ENCODE measurements at places on chromosomes 6 and 20.

DNA sequence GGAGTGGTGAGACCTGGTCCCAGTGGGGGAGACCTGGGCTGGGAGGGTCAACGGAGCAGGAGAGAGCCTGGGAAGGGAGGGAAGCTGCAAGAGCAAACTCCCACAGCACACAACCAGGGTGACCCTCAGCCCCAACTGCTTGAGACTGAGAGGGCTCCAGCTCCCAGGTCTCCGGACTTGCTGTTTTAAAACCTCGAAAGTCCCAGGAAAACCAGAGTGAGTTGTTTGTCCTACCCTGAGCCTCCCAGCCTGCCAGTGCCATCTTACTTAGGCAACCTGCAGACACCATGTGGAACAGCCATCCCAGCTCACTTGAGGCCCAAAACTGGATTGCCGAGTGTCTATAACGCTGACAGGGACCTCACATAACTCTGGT, 4.8 kb upstream of the NTSR1 start:
- no peak for DNase-seq

- DNase-seq = no peak
These were observed 503 bp upstream of the ZC2HC1B start for GRCh38 chr6:143863771-143864170.

DNA sequence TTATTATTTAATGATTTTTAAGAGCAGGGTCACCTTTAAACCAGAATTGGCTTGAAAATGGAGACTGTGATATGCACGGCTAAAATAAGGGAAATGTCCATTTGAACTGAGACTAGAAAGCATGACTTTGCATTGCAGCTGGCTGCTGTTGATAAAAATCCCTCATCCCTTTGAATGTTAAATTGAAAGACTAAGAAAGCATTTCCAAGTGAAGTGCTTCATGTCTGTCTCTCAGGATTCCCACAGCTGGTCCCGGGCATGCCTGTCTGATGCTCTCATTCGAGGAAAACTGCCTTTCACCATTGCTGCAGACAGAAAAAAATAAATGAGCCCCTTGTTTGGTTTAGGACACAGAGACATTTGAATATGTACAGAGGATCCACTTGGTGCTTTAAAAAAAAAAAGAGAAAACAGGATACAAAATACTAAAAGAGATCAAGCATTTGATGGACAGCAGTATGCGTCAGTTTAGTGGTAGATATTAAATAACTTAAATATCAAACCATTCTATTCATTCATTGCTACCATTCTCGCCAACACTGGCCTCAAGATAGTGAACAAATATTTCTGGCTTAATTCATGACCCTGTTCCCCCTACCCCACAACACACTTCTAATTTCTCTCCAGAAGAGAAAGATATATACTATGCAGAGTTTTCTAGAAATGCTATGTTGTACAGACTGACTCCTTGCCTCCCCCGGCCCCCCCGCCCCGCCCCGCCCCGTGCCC, 55.0 kb downstream of the TBC1D7 start:
- no peak for DNase-seq

DNA sequence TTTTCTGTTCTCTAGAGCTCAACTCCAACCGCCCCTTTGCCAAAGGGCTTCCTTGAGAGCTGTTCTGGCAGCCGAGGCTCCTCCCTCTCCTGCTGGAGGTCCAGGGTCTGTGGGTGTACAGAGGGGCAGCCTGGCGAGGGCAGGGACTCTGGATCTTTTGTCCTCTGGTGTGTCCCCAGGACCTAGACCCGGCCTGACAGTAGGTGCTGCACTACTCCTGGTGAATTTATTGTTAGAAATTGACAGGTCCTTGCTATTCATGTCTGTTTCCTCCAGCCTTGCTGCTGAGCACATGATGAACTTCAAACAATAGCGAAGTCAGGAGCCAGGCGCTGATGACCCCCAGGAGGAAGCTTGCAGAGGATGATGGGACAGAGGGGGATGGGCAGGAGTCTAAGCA, 234.7 kb upstream of the SULF2 start:
- no peak for DNase-seq

GRCh38 chr20:1842281-1842680, 52.9 kb upstream of the SIRPA start:
- no peak for DNase-seq

DNA sequence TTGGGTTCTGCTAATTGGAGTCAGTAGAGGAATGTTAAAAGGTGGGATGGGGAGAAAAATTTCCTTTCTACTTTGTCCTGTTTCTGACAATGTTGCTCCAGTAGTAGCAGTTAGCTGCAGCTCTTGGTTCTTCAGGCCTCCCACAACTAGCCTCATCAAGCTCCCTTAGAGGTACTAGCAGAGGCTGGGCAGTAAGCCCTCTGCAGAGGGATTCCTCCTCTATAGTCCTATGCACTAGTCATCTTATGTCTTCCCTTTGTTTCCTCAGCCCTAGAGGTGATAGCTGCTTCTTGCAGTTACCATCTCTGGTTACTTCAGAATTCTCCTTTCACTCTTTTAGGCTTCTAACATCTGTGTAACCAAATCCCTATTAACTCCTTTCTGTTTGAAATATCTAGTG, 99.8 kb downstream of the FILIP1 start:
- no peak for DNase-seq

DNA sequence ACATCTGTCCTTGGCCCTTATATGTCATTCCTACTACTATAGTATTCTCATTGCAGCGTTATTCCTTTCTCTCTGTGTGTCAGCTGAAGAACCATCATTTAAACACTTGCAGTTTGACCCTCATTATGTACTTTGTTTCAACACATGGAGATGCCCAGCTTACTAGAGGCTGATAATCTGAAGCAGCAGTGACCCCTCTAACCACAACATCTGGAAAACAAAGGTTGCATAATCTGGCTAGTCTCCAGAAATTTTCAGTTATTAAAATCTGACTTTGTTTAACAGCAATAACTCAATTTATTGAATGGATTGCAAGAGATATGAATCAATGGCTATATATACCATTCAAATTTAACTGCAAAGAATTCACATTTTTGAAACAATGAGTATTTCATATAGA, 6.6 kb upstream of the PHIP start:
- DNase-seq = no peak

DNA sequence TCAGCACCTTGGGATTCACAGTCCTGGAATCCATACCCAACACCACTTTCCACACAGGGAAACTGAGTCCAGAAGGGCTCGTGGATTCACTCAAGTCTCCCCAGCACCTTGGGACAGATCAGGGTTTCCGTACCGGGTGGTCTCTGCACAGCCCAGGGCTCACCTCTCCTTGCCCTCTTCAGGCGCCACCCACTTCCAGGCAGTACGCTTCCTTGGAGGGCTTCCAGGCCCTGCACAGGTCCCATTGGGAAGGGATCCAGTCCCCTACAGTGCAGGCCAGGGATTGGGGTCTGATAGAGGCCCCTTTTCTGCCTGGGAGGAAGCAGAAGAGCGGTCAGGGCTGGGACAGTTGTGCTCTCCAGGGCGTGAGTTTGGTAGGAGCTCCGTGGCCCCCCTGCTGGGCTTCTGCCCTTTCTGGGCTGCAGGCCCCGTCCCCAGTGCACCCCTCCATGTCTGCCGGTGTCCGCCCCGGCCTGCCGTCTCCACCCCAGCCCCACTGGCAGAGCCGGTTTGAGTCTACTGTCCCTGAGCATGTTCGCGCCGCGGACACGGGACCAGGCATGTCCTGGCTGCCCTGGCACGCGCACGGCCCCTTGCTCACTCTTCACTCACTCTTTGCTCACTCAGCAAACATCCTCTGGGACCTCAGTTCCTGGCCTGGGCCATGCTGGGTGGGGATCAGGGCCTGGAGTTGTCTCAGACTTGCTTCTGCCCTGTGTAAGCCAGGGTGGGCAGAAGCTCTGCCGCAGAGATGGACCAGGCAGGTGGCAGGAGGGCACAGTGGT, 12.6 kb downstream of the SRC start:
- DNase-seq = no peak

DNA sequence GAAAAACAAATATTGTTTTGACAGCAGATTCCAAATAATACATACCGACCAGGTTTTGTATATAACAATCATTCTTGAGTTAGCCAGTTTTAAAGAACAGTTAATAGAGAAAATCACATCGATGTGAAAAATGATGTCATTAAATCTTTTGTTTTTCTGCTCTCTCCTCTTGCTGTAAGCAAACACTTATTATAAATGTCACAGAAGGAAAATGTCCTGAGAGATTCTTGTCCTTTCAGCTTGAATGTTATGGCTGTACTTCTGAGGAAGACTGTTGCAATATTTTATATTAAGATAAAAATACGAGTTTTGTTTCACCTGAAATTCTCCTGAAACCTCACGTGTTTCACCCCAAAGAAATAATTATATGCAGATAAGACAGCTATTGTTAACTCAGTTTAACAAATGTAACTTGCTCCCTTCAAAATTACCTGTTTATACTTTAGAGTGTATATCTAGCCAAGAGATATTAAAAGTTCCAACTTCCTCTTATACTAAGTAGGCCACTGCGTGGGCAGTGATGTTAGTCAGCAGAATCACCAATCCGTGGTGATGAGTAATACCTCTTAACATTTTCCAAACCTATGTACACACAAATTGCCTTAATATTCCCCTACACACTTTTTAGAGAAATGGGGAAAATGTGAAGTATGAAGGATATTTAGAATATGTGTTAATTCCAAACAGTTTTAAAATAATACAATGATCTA, 1111.4 kb upstream of the CITED2 start:
- no peak for DNase-seq

- no peak for DNase-seq
These were observed 135.3 kb upstream of the DEFB112 start for GRCh38 chr6:50185006-50185405.

GRCh38 chr20:47063407-47063806, 168.8 kb downstream of the EYA2 start:
- DNase-seq = no peak

DNA sequence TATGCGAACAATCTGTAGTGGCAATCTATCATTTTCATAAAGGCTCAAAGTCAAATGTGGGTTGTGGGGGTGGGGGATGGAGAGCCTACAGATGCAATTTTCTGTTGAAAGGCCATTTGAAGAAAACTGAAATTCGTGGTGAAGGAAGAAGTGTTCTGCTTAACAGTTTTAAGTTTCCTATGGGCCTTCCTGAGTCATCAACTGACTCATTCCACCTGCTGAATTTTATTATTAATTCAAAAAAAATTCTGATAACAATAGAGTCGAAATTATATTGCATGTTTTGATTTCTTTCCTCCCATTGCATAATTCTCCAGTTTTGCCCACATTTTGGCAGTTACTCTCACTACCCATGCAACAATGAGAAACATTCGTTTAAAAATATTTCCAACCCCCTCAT, 622.3 kb upstream of the ARID1B start:
- DNase-seq = peak; percentile 9

DNA sequence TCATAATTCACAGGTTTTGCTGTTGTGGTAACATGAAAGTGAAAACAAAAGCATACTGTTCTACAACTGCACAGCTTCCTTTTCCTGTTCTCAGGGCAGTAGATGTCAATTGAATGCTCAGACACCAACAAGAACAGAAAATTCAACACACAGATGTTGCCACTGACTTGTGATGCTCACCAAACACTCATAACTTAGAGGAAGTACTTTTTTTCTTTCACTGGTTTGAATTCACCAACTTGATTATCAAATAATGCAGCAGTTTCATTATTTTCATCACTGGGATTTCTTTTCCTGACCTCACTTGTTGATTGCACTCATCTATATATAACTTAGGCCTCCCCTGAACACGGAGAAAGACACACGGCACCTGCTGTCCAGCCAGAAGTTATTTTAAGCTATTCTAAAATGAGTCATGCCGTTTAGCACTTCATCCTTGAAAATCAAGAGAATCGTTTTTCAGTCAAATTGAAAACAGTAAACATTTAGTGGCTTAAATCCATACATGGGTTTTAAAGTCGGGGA, 949 bp downstream of the TXLNB start:
- DNase-seq = peak; percentile 18

DNA sequence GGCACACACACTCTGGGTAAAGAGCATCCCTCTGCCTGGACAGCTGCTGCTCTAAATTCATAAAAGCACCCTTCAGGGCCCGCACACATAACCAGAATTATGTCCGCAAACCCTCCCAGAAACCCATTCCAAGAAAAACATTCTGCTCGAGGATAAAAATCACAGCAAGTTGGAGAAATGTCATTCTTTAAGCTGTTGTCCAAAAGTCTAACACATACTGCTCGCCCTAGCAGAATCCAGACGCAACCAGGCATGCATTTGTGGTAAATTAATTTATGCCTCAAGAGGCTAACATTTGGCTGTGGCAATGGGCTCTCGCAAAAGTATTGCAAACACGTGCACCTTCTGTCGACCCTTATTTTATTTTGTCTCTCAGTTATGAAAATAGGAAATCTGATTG, 116.1 kb upstream of the INSM1 start:
- no peak for DNase-seq

GRCh38 chr6:138653435-138653834, 120.1 kb upstream of the CCDC28A start:
- no peak for DNase-seq

DNA sequence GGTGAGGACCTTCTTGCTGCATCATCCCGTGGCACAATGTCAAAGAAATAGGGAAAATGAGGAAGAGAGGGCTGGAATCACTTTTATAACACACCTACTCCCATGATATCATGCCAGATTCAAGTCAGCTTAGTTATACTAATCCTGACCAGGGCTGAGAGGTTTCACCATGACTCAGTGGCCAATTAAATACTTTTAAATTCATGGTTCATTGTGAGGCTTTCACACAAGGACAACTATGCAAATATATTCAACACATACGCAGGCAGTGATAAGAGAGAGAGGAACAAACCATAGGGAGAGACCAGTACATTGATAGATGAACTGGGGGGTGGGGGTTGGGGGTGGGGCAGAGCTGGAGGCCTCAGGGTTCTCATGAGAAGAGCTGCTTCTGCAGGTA, 313.1 kb downstream of the LRFN2 start:
- DNase-seq = no peak

DNA sequence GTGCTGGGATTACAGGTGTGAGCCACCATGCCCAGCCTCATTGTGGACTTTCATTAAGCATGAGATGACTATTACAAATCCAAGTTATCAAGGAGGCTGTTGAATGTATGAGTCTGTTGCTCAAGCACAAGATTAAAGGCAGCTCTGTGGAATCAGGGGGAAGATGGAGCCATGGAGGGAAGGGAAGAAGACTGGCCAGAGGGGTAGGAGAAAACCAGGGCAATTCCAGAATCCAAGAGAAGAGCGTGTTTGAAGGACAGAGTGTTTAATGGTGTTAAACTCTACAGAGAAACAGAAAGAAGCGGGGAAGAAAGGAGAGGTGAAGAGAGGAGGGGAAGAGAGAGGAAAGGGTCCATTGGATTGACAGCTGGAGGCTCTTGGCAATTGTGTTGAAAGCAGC, 49.8 kb upstream of the TTPAL start:
- DNase-seq = no peak

- DNase-seq = no peak
These were observed 30.6 kb downstream of the TSHZ2 start for GRCh38 chr20:53002786-53003185.

Measured in activated CD4-positive, alpha-beta T cell treated with anti-CD3 and anti-CD28 coated beads for 4 hours (primary cell).